Activated CD8-positive, alpha-beta memory T cell treated with anti-CD3 and anti-CD28 coated beads for 1 hour (primary cell): ENCODE measurements at places on chromosomes 13 and 19.

GRCh38 chr19:54317108-54317964 lies 4.4 kb upstream of the LILRA5 start:
- DNase-seq: no peak

DNA sequence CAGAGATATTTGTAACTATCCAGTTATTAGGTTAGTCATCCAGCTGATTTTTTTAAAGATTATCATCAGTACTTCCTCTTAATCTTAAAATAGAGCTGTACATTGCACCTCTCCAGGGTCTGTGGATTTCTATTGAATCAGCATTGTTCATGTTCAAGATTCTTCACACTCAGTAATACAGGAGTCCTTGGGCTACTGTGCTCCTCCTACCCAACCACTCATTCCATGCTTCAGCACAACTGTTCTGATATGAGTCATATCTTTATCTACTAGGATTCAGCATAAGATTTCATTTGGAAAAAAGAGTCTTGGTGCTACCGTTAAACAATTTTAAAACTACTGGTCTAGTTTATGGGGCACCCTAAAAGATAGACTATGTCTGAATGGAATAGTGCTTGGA lies 357.8 kb downstream of the DCT start:
- DNase-seq: no peak

- no peak for DNase-seq
Observed at GRCh38 chr19:7004313-7004931, 16.8 kb downstream of the MBD3L2B start.

DNA sequence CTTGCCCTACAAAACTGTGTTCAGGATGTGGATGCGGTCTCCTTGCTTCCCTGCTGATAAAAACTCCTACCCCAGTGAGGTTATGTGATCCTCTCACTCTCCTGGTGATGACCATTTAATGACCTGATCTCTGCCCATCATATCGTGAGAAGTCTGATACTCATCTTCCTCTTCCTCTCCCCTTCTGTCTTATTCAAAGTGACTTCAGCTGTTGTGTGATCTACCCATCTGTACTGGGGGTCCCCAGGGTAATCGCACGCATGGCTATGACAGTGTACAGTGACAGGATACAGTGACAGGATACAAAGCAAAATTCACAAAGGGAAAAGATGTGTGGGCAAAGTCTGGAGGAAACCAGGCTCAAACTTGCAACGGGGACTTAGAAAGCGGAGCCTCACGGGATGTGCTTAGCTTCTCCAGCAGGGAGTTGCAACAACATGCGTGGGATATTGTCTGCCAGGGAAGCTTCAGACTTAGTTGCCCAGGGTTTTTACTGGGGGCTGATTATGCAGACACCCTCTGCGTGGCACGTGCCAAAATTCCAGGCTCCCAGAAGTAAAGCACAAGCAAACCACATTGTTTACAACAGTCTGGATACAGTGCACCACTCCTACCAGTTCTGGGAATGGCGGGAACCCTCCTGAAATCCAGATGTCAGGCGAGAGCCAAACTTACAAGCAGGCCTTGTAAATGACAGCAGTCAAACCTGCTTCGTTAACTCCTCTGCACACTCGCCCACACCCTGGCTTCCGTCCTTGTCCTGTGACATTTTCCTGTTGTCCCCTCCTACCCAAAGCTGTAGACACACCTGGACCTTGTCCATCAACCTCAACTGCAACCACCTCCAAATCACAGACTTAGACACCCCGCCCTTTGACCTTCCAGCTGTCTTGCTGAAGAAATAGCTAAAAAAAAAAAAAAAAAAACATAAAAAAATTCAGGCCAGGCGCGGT lies 18.0 kb upstream of the GARRE1 start:
- no peak for DNase-seq
